ENCODE measurements at places on chromosomes 12 and 14.

DNA sequence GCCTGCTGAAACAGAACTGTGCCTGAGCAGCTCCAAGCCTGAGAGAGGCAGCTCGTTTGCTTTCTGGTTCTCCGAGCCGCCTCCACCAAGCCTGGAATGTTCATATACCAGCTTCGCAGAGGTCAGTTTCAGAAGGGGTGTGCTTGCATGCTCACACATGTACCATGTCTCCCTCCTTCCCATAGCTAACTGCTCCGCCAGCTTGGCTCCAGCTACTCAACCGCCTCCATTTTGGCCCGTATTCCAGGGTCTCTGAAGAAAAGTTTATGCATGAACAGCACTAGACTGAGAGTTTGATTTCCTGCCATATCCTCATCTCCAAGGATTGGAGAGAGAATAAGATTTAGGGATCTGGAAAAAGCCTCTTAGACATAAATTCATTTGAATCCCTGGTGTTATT lies 103.7 kb downstream of the SMOC1 start:
- no peak for DNase-seq

DNA sequence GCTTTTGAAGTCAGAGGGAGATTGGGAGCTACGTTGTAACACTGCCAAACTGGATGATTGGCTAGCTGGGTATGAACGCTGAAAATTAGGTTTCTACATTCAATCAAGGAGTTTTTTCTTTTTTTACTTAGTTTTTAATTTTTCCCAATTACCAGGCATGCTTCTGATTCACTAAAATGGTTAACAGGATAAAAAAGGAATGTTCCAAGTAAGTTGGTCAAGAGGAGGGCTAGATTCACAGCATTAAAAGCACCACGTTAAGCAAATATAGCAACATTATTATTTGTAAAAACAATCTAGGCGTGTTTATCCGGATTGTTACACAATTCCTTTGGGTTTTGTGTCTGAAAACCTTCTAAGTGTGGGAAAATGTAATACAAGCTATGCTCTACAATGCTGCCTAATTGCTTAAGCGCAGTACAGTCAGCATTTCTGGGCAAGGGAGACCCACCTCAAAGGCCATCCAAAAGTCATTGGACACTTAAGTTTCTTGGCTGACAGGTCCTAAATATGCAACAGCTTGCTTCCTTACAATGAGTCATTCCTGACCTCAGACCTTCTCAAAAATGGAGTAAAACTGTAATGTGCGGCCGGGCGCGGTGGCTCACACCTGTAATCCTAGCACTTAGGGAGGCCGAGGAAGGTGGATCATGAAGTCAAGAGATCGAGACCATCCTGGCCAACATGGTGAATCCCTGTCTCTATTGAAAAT lies 1.2 kb downstream of the RPLP0 start:
- no peak for DNase-seq

DNA sequence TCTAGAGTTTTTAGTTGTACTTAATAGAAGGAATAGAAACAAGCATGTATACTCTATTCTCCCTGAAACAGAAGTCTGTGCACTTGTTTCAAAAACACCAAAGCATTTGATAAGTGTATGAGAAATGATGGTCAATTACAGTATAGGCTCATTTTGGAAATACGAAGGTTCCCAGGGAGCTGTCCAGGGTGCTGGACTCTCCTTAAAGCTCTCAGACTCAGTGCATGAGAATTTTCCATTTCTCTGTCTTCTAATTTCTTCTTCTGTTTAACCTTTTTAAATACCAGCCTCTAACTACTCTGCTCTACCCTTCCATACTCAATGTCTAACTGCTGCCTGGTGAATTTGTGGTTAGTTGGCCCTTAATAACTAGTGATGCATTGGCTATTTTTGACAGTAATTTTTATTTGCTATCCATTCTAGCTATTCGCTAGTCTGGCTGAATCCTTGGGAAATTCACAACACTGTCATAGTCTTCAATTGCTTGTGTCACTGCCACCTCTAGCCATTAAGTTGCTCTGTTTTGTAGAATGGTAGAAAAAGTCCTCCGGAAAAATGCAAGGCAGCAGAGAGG lies 229.2 kb downstream of the NRXN3 start:
- DNase-seq, result no peak

- DNase-seq, result no peak
Observed at GRCh38 chr12:84691266-84691665, 221.3 kb downstream of the SLC6A15 start.

DNA sequence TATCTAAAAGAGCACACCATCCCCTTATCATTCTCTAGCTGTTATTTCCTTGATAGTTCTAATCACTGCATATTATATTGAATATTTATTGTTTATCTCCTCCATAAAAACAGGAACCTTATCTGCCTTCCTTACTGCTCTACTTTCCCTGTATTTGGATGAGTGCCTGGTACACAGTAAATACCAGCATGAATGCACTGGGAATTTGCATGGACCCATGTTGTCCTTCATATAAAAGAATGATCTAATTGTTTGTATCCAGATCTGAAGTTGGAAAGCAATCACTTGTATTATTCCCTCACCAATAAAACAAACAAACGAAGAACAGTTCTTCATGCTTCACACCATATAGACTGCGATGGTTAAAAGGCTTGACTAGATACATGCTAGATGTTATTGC lies 15.3 kb upstream of the CNOT2 start:
- DNase-seq, result no peak

- DNase-seq, result no peak
Observed at GRCh38 chr12:119229837-119230236, 51.1 kb downstream of the HSPB8 start.

- DNase-seq, result peak; percentile 55
Observed at GRCh38 chr14:59507063-59507751, 22.9 kb downstream of the JKAMP start.

- DNase-seq, result no peak
Observed at GRCh38 chr12:113816866-113817265, 149.3 kb downstream of the RBM19 start.

GRCh38 chr12:132396657-132397056 lies 67.3 kb upstream of the GALNT9 start:
- DNase-seq, result no peak

- DNase-seq, result no peak
Observed at GRCh38 chr12:112557951-112558630, 139.3 kb downstream of the PTPN11 start.

- no peak for DNase-seq
Observed at GRCh38 chr12:106245767-106246166, 2.1 kb downstream of the CKAP4 start.

Measured in Panc1 (cell line).